Activated CD4-positive, CD25-positive, alpha-beta regulatory T cell (primary cell): ENCODE measurements at places on chromosomes 5 and 9.

GRCh38 chr9:127380479-127380878, 16.5 kb upstream of the SLC2A8 start:
- no peak for DNase-seq

DNA sequence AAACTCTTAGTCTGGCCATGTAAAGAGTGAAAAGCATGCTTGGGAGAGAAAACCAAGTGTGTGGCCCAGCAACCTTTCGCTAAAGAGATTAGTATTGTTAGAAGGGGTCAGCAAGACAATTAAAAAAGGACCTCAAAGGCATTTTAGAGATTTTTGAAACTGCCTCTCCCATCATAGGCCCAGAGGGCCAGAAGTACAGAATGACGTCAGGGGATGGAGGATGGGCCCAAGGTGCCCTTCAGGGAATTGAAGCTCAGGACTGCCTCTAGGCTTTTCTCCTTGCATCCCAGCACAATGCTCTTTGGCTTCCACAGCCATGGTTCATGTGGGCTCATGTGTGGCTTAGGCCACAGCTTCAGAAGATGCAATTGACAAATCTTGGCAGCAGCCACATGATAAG, 287.0 kb upstream of the COX7C start:
- no peak for DNase-seq

GRCh38 chr9:129849901-129850300, 14.6 kb downstream of the USP20 start:
- no peak for DNase-seq

DNA sequence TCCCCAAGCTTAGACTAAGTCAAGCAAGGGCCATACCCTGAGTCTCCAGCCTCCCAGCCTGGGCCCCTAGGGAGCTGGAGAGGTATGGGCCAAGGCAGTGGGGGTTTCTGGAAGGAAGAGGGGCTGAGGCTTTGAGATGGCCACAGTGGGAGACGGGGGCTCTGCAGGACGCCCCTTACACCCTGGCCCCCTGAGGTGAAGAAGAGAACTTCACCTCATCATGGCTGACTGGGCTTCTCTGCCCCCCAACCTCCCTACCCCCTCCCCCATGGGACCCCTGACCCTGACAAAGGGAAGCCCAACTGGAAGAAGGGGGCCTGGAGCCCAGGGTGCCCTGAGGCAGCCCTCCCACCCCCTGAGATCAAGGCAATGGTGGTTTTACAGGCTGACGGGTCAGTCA, 25.8 kb downstream of the PCDH1 start:
- no peak for DNase-seq

GRCh38 chr9:132901858-132902831, 23.4 kb downstream of the SPACA9 start:
- peak; percentile 62 for DNase-seq

- DNase-seq = no peak
These were observed 12.7 kb upstream of the ZCCHC7 start for GRCh38 chr9:37107701-37108100.

- no peak for DNase-seq
These were observed 2.6 kb downstream of the OLFML2A start for GRCh38 chr9:124779368-124780059.

DNA sequence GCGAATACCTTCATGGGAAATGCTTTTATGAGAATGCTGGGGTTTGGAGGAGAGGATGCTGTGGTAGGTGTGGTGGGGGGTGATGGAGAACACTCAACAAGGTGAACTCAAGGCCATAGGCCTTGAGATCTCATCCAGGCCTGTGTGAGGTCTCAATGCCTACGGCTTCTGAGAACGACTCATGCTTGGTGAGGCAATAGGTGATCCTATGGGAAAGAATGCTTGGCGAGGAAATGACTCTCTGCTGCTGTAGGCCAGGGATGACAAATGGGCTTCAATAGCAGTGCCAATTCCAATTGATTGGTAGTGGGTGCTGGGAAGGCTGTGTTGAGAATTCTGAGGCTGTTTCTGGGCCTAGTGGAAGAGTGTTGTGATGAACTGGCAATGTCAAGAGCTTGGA, 280.2 kb upstream of the CLINT1 start:
- no peak for DNase-seq

DNA sequence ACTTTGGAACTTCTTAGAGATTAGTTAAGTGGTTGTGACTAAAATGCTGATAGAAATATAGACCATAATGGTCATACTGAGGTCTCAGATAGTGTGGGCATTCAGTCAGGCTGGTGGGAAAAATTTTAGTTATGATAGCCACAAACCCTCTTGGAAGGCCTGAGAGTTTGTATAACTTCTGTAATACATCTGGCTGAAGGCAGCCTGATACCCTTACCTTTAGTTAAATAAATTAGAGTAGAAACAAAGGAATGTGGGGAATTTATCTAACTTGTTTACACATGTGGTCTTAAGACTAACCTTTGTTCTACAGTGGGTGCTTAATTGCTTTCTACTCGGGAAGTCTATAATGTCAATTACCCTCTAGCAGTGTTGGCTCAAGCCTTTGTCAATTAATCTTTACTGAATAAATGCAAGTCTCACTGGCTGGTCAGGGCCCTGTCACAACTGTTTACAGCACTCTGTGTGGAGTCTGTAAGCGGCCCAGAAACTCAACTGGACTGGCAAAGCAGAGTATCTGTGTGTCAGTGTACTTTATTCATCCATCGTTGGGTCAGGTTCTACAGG, 184.0 kb downstream of the FBXO4 start:
- DNase-seq = no peak

- DNase-seq = no peak
These were observed 9.4 kb downstream of the OR2K2 start for GRCh38 chr9:111320631-111321030.

DNA sequence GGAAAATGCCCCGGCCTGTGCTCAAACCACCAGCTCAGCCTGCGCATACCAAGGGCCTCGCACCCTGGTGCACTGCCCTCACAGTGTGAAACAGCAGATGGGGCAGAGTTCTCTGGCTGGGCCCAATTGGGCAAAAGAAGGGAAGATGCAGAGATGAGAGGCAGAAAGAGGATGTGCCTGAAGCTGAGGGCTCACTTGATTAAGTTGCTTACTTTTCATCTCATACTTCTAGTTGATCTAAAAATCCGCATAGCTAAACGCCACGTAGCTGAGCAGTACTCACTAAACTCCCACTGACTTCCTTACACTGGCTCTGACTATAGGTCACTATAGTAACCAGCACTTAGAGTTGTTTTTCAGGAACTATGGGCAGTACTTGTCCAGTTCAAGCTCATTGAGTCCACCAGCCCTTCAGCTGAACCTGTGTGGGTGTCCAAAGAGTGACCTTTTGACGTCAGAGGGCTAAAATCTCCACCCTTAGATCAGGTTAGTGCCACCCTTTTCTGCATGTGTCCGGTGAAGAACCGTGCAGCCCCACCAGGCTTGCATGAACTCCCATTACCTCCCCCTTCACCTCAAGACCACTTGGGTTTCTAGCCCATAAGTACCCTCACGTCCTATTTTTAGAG, 215.2 kb downstream of the AUH start:
- DNase-seq = no peak

DNA sequence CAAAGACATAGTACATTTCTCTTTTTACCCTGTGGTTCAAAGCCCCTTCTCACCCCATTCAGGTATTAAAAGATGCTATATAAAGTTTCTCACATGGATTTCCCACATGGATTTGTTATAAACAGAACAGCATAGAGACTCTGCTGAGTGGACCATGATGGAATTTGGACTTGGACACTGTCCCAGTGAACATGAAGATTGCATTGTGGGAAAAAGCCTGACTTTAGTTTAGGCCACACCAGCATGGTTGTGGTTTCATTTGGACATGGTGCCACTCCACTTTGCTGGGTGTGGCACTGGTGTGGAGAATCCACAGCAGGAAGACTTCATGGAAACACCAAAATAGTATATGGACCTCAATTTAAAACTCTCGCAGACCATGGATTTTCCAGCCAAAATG, 124.6 kb downstream of the ARHGAP26 start:
- no peak for DNase-seq

GRCh38 chr9:81227507-81228245, 461.7 kb downstream of the TLE1 start:
- no peak for DNase-seq

DNA sequence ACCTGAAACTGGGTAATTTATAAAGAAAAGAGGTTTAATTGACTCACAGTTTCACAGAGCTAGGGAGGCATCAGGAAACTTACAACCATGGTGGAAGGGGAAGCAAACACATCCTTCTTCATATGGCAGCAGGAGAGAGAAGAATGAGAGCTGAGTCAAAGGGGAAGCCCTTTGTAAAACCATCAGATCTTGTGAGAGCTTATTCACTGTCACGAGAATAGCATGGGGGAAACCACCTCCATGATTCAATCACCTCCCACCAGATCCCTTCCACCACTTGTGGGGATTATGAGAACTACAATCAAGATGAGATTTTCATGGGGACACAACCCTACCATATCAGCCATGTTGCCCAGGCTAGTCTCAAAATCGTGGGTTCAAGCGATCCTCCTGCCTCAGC, 143.4 kb downstream of the FGF18 start:
- no peak for DNase-seq

DNA sequence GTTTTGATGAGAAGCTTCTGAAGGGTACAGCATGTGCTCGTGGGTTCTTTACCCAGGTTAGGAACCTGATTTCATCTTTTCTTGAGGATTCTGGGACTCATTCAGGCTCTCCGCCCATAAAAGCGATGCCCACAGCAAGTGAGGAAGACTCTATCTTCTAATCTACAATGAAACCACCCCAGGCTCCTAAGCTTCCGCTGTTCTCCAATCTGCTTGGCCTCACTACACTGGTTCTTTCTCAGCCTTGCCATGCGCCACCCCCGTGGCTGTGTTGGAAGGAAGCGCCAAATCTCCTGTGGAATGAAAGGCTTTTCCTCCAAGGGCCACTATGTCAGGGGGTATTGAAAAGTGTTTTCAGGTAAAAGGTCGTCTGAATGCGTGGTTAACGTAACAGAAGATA, 135.6 kb downstream of the MYO10 start:
- no peak for DNase-seq

DNA sequence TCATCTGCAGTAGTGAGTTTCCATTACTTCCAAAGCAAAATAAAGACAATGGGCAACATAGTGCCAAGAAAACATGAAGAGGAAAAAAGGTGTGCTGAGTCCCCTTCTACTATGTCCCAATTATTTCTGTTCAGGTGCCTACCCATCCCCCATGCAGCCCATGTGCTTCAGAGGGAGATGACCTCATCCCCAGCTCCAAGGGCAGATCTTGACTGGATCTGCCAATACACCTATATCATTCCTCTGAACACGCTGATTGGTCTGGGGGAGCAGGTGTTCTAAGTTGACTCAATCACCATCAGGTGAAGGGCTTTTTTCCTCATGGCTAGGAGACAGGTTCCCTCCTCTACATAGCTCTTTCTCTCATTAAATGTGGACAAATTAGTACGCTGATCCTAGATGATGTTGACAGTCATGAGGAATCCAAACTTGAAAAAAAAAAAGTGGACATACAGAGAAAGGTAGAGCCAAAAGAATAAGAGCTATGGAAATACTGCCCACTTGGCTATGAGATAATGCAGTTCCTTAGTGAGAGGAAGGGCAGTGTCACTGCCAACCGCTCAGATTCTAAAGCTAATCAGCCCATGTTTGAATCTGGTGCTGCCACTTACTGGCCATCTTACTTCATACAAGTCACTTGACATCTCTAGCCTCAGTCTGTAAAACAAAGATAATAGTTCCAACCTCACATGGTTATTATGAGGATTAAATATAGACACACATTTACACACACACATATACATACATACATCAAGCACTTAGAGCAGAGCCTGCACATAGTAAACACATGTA, 23.1 kb downstream of the PRELID2 start:
- no peak for DNase-seq

DNA sequence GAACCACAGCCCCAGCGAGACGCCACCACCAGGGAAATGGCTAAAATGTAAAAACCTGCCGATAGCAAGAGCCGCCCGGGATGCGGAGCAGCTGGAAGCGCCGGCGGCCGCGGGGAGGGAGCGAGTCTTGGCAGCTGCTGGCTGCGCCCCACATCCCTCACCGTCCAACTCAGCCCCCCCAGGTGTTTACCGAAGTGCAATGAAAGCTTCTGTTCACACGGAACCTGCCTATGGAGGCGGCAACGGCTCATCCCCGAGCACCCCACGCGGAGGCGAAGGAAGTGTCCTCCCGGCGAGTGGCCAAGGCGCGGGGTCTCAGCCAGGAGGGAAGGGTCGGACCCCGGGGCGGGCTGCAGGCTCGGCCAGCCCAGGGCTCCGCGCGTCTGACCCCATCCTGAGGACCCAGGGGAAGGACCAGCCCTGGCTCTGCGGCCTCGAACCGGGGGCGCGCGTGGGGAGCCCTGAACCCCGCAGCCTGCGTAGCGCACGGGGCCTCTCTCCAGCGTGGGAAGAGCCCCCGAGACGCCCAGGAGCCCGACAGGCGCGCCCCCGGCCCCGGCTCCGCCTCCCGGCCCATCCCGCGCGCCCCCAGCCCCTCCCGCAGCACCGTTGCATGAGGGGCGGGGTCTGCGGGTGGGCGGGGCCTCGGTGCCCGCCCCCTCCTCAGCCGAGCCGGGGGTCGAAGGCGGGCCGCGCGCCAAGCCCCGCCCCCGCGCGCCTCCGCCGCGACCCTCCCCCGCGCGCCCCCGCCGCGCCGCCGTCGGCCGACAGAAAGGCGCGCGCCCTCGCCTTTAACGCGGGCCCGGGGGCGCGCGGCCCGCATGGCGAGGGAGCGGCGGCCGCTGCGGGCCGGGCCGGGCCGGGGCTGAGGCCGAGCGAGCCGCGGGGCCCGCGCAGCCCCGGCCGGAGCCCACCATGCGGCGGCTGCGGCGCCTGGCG, at the start of gene DIPK1B:
Gene DIPK1B (plus strand): TSS at position 822 of the 939 bp plus-strand sequence. CDS start 94 bp downstream, at position 916.
- DNase-seq = no peak

DNA sequence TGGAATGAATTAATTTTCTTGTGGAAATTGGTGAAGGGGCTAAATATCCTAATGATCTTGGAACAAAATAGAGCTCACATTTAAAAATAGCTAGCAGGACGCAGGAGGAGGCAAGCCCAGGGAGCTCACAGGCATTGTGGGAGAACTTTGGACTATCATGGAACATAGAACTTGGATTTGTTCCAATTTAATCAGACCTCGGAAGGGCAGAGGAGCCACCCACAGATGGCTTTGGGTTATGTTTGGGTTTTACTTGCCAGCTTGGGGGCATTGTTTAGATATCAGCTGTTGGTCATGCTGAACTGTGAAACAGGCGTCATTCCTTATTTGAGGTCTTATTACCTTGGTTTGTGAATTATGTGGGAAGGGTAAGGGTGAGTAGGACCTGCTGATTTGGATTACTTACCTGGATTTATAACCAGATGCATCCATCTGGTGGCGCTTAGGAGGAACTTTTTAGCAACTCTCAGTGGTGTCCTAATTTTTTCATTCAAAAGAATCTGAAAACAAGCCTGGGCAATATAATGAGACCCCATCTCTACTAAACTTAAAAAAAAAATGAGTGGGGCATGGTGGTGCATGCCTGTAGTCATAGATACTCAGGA, 14.1 kb upstream of the PTGR1 start:
- DNase-seq = no peak
